Activated CD4-positive, CD25-positive, alpha-beta regulatory T cell (primary cell): ENCODE measurements at places on chromosomes 4 and X.

DNA sequence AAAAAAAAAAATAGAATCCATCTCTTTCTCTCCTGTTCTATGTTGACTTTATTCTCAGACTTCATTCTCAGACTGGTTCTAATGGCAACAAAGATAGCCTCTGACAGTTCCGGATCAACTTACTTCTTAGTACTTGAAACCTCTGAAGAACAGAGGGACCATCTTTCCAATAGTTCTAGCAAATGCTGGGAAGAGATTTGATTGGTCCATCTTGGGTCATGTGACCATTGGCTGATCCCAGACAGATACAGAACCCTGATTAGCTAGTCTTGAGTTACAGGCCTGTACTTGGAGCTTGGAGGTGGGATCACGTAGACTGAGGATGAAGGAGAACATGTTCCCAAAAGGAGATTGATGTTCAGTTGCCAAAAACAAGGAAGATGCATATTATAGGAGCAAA is 66.9 kb upstream of the STIM2 start:
- no peak for DNase-seq

DNA sequence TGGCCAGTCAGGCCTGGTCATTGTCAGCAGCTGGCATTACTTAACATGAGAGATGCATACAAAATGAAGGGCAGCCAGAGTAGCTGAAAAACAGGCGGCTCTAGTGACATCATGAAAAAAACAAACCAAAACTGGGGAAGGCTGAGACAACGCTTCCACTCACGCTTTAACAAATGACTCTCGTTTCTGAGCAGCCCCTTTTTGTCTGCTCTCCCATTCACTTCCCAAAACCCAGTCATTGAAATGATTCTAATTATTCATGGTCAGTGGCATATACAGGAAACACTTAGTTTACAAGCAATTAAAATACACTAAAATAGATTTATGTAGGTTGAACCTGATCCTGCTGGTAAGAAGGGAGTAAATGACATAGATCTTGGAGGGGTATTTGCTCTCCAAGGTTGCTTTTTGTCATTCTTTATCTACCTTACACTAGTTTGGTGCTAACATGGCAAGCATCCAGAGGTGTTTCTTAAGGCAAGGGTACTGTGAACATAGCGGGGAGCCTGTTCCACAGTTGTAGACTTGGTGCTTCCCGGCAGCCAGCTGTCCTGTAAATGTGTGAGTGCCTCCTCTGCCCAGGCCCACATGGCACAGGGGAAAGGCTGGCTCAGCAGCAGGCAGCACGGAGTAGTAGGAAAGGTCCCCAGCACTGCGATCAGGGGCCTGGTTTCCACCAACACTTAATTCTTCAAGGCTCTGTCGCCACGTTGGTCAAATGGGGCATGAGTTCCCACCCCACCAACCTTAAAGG is 61.2 kb upstream of the CITED1 start:
- no peak for DNase-seq

DNA sequence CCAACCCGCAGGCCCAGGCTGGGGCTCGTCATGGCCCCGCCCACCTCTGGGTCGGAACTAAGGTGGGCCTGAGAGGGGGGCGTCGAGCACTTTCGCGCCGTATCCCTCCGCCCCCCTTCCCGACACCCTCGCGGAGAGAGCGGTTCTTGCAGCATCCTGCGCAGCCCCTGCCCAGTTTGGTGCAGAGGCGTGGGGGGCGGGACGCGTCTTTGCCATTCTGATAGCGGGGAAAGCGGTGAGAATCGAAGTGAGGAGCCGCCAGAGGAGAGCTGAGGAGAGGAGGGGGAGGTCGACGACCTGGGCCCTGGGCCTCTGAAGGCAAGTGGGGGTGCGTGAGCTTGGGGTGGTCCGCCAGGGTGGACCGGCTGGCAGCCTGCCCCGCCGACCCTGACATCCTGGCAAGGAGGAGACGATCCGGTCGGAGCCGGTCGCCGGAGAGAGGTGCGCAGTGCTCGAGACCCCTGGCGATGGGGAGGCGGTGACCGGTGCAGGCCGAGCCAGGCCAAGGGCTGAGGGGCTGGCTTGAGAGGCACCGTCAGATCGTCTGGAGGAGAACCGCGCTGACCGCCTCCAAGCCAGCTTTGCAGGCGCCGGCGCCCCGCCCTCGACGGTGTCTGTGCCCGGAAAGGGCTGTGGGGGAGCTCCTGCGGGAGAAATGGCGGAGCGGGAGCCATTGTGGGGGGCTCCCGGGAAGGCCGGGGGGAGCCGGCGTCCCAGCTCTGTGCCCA is 25.5 kb downstream of the GPRASP3 start:
- DNase-seq = peak; percentile 0

DNA sequence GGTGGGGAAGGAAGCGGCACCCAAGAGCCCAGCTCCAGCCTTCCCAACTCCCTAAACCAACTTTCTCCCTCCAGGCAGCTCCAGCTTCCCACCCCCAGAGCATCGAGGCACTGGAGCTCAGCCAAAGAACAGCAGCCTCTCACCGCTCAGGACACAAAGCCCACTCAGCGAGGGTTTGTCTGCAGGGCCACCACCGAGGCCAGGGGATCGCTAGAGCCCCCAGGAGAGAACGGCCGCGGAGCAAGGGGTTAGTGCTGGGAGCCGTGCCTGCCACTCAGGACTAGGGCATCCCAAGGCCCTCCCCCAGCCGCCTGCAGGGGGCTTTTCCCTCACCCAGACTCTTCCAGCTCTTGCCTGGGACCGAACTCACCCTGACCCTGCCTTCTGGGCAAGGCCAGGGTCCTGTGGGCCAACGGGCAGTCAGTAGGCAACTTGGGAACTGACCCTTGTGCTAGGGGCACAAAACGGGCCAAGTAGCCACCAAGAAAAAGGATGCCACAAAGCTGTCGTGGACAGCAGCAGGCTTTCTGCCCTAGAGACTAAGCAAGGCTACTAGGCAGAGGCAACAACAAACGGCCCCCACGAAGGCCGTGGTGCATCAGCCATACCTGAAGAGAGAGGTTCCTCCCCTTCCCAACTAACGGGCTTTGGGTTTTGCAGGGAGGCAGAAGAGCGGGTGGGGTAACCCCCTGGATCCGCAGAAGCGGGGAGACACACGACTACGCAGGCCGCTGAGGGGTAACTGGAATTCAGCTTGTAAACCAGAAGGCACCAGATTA is 2.3 kb downstream of the HCFC1 start:
- no peak for DNase-seq

GRCh38 chr4:18798123-18798522 is 776.6 kb upstream of the LCORL start:
- DNase-seq = no peak

GRCh38 chr4:189001971-189002450 is 862.8 kb downstream of the TRIML1 start:
- DNase-seq = no peak

DNA sequence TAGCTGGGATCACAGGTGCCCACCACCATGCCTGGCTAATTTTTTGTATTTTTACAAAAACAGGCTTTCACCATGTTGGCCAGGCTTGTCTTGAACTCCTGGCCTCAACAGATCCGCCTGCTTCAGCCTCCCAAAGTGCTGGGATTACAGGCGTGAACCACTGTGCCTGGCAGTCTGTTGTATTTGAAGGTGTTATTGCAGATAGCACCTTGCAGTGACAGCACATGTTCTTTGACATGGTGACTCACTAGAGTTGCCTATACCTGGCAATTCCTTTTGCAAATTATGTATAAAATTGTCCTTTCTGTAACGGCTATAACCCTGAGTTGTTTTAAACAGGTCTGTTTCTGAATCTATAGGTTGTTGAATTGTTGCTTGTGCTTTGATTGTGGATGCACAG is 7.9 kb downstream of the OGT start:
- no peak for DNase-seq

DNA sequence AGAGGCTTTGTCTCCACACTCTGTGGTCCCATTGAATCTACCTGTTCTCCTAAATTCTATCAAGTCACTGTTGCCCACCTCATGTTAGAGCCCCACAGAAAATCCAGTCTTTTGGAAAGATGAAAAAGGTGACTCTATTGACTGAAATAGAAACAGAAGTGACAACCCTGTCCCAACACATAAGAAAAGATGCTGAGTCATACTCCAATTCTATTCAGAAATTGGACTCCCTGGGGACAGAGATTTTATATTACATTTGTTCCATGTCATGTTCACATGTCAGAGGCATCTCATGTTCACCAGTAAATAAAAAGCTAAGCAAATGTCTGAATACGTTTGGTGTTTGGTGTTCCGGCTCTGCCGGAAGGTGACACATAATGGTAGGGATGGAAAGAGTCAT is 2.9 kb upstream of the GRPR start:
- DNase-seq = no peak

DNA sequence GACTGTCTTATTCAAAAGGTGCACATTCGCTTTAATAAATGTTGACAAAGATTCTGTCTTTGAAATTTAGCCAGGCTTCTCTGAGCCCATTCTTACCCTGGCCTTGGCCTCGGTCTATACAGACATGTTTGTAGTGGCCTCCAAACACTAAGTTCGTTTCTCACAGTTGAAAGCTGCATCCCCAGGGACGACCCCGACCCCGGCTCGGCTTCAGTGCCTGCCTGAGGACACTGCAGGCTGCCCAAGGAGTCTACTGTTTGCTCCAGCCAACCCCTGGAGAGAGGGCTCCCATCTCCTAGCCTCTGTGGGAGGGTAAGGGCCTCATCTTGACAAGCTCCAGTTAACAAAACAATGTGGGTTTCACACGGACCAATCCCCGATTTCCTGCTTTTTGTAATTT is 390.6 kb upstream of the ZFP42 start:
- no peak for DNase-seq

DNA sequence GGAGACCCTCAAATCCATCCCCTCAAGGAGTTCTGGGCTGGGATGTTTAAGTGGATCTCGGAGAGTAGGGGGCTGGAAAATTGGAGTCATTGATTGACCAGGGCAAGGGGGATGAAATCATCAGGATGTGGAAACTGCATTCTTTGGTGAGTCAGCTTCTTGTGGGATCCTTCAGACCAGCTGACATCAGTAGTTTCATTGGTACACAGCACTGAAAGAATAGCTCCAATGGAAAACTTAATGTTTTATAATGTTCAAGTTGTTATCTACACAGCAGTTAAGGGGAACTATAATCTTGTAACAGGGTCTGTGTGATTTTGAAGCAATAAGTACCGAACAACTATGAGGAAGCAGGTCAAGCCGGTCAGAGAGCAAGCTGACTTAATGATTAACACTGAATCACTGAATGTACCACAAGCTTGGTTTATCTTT is 506.1 kb downstream of the RPA4 start:
- no peak for DNase-seq

GRCh38 chr4:126957556-126957955 is 675.2 kb upstream of the INTU start:
- no peak for DNase-seq

GRCh38 chrX:69158166-69158980 is 6.9 kb downstream of the PJA1 start:
- no peak for DNase-seq

GRCh38 chrX:15909605-15910004 is 55.0 kb upstream of the AP1S2 start:
- DNase-seq = no peak

GRCh38 chr4:3287972-3288570 is 4.8 kb upstream of the RGS12 start:
- no peak for DNase-seq

DNA sequence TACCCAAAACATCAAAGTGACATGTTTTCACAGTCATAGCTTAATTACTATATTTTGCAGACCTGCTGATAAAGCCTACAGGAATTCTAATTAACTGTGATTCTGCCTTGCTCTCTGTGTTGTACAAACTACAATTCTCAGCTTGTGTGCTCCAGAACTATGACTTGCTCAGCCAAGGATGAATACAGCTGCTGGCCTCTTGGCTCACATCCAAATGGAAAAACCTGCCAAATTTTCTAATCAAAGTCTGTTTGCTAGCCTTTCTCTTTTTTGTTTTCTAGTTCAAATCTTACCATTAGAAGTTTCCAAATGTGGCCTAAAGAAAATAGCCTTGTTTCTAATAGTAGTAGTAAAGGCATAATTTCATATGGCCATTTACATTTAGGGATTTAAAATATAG is 1176.8 kb downstream of the FAM133A start:
- DNase-seq = no peak

DNA sequence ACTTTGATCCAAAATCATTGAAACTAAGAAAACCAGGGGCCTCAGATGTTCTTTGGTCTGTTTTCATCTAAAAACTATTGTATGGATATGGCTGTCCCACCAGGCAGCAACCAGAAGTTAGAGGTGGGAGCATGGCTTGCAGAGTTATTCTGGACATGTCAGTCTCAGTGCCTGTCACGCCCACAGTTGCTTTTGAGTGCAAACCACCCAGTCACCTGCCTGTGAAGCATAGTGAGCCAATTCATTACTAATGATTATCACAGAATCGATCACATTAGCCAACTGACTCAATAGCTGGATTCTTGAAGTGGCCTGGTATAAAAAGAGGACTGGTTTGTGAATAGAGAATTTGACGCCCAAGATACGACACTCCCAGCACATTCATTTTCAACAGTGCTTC is 104.2 kb upstream of the SORBS2 start:
- DNase-seq = no peak

DNA sequence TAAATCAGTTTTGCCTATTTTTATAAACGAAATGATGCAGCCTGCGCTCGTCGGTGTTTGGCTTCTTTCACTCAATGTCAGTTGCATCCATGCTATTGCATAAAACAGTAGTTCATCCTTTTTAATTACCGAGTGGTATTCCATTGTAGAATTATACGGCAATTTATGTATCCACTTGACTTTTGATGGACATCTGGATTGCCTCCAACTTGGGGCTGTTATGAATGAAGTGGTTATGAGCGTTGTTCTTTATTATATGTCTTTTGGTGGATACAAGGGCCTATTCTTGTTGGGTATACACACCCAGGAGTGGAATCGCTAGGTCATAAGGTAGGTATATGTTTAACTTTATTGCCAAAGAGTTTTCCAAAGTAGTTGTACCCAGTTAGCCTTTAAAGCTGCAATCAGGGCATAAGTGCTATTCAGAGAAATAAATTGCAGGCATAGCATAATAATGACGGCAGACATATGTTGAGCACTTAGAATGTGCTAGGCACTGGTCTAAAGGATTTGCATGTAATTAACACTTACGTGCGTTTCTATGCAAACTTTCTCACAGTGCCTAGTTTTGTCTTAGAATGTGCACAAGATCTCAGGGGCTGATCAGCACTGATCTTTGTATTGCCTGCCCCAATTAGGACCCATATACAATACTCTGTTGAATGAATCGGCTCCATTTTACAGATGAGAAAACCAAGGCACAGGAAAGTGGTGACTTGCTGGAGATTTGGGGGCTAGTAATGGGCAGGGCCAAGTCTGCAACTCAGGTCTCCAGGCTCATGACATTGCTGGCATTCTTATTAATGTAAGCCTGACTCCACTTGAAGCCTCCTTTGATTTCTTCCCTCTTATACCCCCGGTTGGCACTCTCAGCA is 407.0 kb downstream of the BCOR start:
- DNase-seq = no peak

GRCh38 chr4:147826288-147826646 is 94.4 kb downstream of the ARHGAP10 start:
- DNase-seq = no peak

GRCh38 chr4:26985873-26986272 is 125.2 kb downstream of the STIM2 start:
- DNase-seq = no peak

DNA sequence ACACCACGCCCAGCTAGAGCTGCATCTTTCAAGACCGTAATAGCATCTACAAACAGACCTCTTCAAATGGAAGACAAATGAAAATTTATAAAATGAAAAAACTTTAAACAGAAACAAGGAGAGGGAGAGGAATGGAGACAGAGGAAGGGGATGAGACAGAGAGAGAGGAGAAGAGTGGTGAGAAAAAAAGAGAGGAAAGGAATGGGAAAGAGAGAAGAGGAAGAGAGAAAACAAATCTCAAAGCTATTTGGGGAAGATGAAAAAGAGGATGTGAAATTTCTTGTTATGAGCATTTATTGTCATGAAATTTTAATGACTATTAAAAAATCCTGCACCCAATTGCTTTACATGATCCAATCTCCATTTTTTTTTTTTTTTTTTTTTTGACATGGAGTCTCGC is 726.9 kb downstream of the GRID2 start:
- no peak for DNase-seq
